ENCODE measurements at places on chromosomes 7 and 10.
A peak's percentile ranks its signal among the peaks of the same experiment; 100 is the strongest.

DNA sequence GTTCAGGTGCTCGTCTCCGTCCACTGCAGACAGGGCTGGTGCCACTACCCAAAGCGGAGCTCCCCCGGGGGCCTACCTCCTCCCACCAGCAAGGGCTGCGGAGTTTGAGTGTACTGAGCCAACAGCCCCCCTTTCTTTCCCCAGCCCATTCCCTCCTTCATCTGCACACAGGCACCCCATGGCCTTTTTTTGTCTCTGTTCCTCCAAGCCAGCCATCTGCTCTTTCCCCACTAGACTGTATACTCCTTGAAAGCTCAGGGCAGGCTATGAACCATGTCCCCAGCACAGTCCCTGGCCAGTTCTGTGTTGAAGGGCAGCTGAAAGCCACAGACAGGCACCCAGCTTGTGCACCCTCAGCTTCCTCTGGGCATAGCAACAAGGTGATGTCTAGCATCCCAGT is 99.4 kb downstream of the ZMIZ1 start:
- no peak for DNase-seq

- DNase-seq: no peak
These were observed 16.2 kb upstream of the FAM204A start for GRCh38 chr10:118358327-118358726.

DNA sequence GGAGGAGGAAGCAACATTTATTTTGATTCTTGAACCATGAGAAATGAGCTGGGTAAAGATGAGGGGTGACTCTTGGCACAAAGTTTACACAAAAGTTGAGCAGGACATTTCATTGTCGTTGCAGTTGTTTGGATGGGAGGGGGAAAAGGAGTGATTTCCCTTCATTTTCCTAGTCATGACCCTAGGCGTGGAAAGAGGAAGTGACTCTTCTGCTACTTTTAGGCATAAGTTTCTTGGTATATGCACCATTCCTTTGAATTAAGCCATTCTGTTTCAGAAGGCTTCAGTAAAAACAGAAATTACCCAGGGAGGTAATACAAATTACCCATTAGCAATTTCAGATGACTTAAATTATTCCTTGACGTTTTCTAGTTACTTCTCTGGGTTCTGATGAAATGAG is 113.9 kb upstream of the FAM171A1 start:
- DNase-seq: no peak

DNA sequence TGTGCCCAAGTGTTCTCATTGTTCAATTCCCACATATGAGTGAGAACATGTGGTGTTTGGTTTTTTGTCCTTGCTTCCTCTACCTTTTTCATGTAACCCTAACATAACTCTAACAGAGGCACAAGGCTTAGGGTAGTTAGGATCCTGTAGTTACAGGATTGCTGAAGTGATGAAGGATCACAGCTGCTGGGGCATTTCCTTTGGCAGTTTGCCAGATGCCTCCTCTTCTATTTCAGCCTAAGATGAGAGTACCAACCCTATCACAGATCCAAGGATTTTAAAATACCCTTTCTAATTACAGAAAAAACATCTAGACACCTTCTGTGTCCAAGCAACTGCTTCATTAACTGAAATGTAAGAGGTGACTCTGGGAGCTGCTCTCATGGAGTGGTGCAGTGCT is 141.7 kb upstream of the COL1A2 start:
- no peak for DNase-seq

GRCh38 chr7:132956556-132956955 is 125.3 kb downstream of the CHCHD3 start:
- no peak for DNase-seq

- DNase-seq: no peak
These were observed 301.2 kb downstream of the CACNA2D1 start for GRCh38 chr7:82142263-82142864.

DNA sequence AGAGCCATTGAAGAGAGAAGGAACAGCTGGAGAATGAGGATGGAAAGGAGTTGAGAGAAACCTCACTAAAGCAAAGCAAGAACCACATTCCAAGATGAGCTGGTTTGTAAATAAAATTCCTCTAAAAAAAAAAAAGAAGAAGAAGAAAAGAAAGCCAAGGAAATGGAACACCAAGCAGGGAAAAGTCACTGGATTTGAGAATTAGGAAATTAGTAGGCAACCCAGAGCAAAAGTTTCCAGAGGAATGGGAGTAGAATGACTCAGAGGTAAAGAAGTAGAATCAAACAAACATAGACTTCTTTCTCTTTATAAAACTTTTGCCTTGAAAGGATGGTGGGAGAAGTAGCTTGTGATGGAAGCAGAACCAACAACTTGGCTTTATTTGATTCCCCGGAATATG is 3.9 kb downstream of the CH25H start:
- peak; percentile 64 for DNase-seq

DNA sequence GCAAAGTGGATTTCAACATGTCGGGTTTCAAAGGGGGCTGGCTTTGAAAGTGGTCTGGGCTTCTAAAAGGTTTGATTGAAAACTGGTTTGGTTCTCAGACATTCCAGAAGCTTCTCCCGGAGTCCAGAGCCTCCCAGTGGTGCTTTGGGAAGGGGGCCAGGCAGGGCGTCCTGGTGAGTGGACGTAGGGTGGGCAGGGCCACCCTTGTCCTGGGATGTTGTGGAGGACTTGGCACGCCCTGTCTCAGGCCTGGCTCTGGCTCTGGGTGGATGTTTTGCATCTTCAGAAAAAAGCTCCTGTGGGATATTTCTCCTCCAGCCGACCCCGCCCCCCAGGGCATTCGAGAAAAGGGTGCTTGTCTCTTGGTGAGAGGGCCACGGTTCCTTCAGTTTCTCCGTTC is 31.2 kb downstream of the GRIFIN start:
- no peak for DNase-seq

DNA sequence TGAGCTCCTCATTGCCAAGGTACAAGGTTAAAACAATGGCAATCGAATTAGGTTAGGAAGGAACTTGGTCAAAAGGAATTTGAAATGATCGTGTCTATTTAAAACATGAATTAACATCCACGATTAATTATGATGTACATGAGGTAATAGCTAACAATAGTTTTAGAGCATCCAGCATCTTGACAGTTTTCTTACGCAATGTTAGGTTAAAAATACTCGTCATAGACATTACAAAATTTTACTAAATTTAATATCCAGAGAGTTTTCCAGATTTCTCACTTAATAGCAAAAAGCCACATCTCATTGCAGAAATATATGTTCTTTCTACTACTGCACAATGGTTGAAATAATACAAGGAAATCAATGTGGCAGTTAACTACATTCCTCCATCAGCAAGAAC is 22.6 kb downstream of the CUBN start:
- no peak for DNase-seq

DNA sequence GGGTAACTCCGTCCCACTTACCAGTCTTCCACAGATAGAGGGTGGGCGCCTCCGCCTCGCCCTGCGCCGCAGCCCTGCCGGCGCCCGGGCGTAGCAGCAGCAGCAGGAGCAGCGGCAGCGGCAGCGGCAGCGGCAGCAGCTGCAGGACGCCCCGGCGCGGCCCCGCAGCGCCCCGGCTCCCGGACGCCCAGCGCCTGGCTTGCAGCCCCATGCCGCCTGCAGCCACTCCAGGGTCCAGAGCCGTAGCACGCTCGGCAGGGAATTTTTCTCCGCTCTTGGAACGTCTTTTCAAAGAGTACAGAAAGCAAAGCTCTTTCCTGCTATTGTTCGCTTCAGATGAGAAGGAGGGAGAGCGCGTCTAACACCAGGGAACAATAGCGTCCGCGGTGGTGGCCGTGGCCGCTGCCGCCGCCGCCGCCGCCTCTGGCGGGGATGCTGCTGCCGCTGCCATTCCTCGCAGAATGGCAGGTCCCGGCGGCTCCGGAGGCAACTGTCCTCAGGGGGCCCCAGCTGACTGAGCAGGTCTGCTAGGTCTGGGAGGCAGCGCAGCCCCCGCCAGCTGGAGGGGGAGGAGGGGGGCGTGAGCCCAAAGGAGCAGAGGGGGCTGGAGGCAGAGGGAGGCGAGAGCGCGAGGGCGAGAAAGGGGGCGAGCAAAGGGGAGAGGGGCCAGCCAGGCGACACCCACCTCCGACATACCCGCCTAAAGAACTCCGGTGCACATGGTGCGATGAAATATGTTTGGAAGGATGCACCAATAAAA is at the start of gene THSD7A:
THSD7A (minus strand) TSS at position 463 of the 760 bp plus-strand sequence; CDS start at position 211, 252 bp downstream.
- DNase-seq: peak; percentile 52

GRCh38 chr7:25558605-25559004 is 330.3 kb upstream of the NPVF start:
- DNase-seq: no peak

GRCh38 chr10:72954596-72955554 is at the start of gene PLA2G12B:
Gene PLA2G12B (minus strand): TSS chr10:72954806. CDS start chr10:72954685, 121 bp downstream.
- DNase-seq: no peak

GRCh38 chr7:78852951-78853350 is 600.5 kb downstream of the MAGI2 start:
- peak; percentile 38 for DNase-seq

GRCh38 chr7:45389073-45389872 is 184.9 kb upstream of the ADCY1 start:
- DNase-seq: no peak

GRCh38 chr10:61994405-61995219 is 93.1 kb downstream of the ARID5B start:
- DNase-seq: no peak

DNA sequence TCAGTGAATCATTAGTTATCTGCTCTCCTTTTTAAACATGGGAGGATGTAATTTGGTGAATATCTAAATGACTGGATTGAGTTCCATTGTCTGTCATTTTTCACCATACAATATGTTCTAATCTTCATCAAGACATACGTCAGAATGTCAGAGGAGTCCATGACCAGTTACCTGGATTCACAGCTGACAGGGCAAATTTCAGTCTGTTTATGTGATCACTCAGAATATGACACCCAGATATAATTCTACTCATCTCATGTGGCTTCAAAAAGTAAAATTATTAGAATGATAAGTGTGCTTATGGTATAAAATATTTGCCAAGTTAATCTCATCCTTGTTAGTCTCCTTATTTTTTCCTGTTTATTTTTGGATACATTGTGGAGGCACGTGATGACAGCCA is 150.2 kb downstream of the CDC14C start:
- DNase-seq: no peak

DNA sequence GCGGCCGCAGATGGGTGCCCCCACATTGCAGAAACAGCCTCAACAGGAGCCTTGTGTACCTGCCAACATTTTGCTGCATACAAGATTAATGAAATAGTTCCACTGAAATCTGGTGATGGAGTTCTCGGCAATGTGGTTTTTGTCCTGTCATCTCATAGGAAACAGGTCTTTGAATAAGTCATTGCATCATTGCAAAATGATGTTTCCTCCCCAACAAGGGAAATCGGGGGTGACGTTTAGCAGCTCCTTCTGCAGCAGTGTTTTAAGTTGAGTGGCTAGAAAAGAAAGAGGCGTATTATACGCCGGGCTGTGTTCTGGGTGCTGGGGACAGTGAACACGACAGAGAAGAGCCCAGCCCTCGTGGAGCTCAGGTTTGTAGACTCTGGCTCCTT is 177.0 kb downstream of the PRKAG2 start:
- DNase-seq: peak; percentile 55

DNA sequence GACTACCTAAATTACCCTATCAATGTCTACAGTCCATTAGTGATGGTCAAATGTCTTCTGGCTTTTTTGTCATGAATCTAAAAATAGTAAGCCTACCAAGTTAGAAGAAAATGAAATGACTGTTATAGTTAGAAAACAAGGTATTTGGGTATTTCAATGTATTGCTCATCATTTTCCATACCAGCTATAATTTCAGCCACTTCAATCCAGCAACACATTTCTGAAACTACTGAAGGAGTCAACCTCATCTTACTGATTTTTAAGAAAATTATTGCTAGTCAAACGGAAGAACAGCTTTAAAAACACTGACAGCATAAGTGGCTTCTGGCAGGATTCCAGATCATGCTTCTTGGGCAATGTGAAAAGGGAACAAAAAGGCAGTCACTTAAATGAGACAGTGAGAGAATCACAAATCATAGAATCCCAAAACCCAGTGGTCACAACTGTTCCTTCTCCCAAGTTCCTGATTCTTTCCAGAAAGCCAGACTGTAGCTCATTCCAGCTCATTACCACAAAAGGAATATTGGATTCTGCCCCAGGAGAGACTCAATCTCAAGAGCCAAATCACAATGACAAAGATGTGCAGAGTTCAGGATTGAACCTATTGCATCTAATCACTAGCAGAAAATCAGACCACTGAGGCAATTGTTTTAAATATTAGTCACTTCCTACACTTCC is 61.2 kb upstream of the LRRN3 start:
- DNase-seq: peak; percentile 66

- DNase-seq: no peak
These were observed 6.7 kb upstream of the STK17A start for GRCh38 chr7:43576241-43576640.

GRCh38 chr7:44633254-44634186 is 27.1 kb downstream of the OGDH start:
- DNase-seq: peak; percentile 87

- no peak for DNase-seq
These were observed 5.4 kb upstream of the MICALL2 start for GRCh38 chr7:1464694-1465093.

DNA sequence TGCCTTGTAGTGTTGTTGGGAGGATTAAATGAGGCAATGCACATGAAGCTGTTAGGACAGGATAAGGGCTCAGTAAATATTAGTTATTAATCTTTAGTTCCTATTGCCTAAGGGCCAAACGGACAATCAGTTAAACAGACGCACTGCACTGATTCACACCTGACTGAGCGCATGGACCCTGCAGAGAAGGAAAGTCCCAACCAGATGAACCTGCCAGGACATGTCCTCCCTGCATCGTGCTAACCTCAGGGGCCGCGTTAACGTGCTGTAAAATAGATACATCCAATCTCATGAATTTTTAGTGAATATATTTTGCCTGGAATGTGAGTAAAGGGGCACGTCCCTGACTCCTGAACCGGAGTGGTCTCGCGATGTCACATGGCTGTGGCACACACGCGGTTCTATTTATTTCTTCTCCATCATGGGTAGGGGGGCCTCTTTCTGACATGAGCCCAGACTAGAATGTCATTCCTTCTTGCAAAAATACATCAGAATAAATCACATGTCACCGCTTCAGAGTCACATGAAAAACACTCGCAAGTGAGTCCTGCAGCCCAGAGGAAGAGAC is 12.3 kb downstream of the ADARB2 start:
- DNase-seq: no peak

DNA sequence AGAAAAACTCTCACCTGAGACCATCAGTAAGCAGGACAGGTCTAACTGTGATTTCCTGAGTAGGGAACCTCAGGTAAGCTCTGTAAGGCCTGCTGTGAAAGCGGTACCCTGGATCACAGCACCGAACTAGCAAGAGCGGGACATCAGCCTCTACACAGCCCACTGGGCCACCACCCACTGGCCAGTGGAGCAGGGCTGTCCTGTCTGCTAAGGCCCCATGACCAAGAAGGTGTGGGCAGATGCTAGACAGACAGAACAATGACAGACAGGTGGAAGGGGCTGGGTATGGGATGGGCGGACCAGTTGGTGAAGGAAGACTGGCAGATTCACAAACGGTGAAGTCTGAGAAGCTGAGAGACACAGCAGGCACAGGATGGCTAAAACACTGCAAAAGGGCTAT is 79.4 kb upstream of the DDC start:
- no peak for DNase-seq

- peak; percentile 77 for DNase-seq
These were observed 1.1 kb downstream of the RADIL start for GRCh38 chr7:4882169-4883032.
